ENCODE measurements at places on chromosomes 1 and 21.
A peak's percentile ranks its signal among the peaks of the same experiment; 100 is the strongest.

GRCh38 chr1:19457607-19458006, 27.7 kb downstream of the CAPZB start:
- peak overlapping the region; percentile 96 for H3K27ac ChIP-seq
- H3K36me3 ChIP-seq: peaks cover 22% of the 10 kb centered on the region
- H3K4me3 ChIP-seq: peak overlapping the region; percentile 28
- no peaks in the 10 kb centered on the region for H3K27me3 ChIP-seq
- peaks cover 71% of the 10 kb centered on the region for H3K4me1 ChIP-seq

DNA sequence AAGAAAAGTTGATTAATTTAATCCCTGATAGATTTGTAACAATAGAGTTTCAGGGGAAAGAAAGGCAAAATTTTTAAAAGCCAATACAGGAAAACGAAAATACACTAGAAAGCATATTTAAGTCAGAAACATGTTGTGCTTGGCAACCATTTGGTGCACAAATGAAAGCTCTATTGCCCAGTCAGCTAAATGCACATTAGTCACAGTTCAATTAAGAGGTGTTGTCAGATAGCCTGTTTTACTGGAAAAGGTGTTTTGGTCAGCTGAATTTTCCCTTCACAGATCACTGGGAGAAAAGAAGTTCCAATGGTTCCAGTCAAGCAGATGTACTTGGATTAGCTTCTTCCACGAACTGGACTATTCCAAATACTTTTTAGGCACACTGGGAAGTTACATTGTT, 25.4 kb downstream of the RGS4 start:
- H3K4me1 ChIP-seq: no peaks in the 10 kb centered on the region
- H3K4me3 ChIP-seq: no peak overlapping the region
- no peak for DNase-seq

DNA sequence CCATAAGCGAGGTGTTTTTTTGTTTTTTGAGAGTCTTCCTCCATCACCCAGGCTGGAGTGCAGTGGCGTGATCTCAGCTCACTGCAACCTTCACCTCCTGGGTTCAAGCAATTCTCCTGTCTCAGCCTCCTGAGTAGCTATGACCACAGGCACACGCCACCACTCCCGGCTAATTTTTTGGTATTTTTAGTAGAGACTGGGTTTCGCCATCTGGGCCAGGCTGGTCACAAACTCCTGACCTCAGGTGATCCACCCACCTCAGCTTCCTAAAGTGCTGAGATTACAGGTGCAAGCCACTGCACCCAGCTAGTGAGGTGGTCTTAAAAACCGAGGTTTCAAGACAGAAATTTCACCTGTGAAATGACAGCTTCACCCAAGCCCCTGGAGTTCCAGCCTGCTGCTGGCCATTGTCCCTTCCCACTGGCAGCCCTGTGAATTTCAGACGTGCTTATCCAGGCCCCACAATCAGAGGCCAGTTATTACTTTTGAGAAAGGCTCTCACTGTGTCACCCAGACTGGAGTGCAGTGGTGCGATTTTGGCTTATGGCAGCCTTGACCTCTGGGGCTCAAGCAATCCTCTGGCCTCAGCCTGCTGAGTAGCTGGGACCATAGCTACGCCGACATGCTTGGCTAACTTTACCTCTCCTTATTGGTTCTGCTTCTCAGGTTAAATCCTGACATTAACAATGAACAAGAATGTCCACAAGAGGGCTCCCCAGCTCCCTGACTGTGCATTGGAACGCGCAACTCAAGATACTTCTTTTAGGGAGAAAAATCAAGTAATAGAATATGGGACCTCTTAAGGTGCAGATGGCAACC, 19.4 kb downstream of the ENO1 start:
- H3K4me3 ChIP-seq: no peak overlapping the region
- H3K27me3 ChIP-seq: no peaks in the 10 kb centered on the region
- H3K27ac ChIP-seq: no peak overlapping the region
- peaks cover 56% of the 10 kb centered on the region for H3K36me3 ChIP-seq
- DNase-seq: peak; percentile 53

DNA sequence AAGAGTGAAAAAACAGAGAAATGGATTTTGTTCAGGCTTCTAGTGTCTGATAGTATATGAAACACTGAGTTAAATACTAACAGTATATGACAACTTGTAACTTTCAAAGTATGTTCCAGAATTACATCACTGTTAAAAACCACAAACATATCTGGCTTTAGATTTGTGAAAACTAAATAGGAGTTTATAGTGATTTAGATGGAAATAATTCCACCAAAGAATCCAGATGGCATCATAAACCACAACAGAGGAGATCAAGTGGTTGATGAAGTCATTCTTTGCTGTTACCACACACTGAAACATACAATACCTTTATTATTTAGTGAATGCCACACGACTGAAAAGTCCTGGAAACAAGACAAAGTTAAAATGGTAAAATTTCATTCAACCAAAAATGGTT, 37.2 kb downstream of the ALG14 start:
- H3K4me1 ChIP-seq: no peaks in the 10 kb centered on the region
- no peak for DNase-seq
- no peak overlapping the region for H3K4me3 ChIP-seq
- H3K27ac ChIP-seq: no peak overlapping the region
- H3K36me3 ChIP-seq: no peaks in the 10 kb centered on the region
- H3K27me3 ChIP-seq: no peaks in the 10 kb centered on the region

DNA sequence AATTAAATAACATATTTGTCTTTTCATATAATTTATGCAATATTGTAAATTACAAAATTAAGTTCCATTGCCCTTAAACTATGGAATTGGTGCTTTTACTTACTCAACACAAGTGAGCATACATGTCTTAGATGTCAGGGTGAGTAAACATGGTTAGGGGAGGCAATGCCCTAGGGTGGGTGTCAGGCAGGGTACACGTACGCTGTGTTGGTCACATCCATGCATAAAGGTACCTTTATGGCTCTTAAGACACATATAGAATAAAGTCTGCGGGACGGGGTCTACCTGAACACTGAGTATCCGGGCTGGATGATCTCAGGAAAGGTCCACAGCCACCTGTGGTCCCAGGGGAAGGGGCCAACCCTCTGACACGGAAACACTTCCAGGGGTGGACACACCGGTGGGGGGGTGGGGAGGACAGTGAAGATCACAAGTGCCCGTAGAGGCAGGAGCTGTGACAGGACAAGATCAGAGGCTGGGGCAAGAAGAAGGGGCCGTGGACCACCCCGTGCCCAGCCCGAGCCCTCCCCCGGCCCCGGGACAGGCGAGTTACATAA, 720 bp downstream of the LIN9 start:
- peak overlapping the region; percentile 38 for H3K27ac ChIP-seq
- DNase-seq: no peak
- peaks cover 7% of the 10 kb centered on the region for H3K4me1 ChIP-seq
- peaks cover 8% of the 10 kb centered on the region for H3K36me3 ChIP-seq
- H3K27me3 ChIP-seq: no peaks in the 10 kb centered on the region

DNA sequence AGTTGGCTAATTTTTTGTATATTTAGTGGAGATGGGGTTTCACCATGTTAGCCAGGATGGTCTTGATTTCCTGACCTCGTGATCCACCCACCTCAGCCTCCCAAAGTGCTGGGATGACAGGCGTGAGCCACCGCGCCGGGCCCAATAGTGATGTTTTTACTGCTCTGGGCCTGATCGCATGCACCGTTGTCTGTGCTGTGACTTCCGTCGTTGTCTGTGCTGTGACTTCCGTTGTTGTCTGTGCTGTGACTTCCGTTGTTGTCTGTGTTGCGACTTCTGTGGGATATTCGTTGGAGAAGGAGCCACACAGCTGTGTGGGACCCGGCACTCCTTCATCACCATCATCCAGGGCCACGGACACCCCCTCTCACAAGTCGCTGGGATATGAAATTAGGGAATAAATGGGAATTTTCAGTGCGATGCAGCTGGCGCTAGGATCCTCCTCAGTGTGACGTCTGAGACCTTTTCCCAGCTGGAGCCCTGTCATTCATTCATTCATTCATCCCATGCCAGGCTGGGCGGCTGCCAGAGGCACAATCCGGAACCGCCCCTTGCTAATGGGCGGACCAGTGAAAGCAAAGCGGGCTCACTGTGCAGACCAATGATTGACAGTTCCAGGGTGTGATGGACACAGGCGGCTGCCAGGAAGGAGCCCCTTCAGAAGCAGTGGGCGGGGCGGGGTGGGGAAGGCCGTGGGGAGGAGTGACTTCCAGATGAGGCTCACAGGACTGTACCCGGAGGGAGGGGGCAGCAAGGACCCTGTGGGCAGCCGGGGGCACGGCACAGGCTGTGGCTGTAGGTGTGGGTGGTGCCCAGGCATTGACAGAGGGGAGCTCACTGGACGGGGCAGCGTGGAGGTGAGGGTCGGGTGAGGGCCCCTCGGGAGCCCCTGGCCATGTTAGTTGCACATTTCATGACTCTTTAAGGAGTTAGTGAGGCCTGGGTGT, 48.9 kb downstream of the PRKCZ start:
- H3K36me3 ChIP-seq: peaks cover 3% of the 10 kb centered on the region
- H3K4me1 ChIP-seq: peaks cover 8% of the 10 kb centered on the region
- H3K27me3 ChIP-seq: no peaks in the 10 kb centered on the region
- no peak overlapping the region for H3K4me3 ChIP-seq
- DNase-seq: no peak

- DNase-seq: no peak
- peaks cover 6% of the 10 kb centered on the region for H3K36me3 ChIP-seq
- no peak overlapping the region for H3K4me3 ChIP-seq
Observed at GRCh38 chr1:206895325-206895724, 1.9 kb upstream of the IL24 start.

GRCh38 chr1:29747196-29747595, 510.9 kb downstream of the PTPRU start:
- no peak for DNase-seq
- H3K36me3 ChIP-seq: no peaks in the 10 kb centered on the region
- H3K4me1 ChIP-seq: no peaks in the 10 kb centered on the region
- H3K27me3 ChIP-seq: peaks cover 21% of the 10 kb centered on the region

DNA sequence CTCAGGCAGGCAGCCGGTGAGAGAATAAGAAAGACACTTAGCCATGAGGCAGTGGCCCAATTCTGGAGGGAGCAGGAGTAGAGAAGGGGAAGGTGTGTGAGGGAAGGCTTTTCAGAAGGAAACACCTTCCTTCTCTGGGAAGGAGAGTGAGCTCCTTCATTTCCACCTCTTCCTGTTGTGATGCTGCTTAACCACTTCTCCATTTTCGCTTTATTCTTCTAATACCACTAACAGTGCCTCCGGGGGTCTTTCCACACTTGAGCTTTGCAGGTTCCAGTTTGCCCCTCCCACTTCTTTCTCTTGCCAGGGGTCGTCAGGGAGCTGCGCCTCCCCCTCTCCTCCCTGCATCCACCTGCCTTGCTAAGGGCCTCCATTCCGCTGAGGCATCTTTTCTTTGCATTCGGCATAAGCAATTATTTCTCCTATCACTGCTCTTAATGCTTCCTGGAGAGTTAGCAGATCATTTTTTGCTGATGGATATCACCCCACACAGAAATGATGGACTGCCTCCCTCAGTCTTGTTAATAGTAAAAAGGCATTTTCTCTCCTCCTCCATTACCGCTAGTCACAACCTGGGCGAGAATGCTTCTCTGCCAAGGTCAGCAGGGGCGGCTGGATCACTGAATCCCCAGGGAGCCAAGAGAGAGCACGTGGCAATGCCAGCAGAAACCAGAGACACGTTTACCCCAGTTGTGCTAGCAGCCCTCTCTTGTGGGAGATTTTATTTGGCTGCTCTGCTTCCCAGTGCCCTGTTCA, 74.8 kb downstream of the ELAVL4 start:
- no peaks in the 10 kb centered on the region for H3K36me3 ChIP-seq
- no peak overlapping the region for H3K27ac ChIP-seq
- peaks cover 56% of the 10 kb centered on the region for H3K27me3 ChIP-seq
- no peak overlapping the region for H3K4me3 ChIP-seq
- no peaks in the 10 kb centered on the region for H3K4me1 ChIP-seq

DNA sequence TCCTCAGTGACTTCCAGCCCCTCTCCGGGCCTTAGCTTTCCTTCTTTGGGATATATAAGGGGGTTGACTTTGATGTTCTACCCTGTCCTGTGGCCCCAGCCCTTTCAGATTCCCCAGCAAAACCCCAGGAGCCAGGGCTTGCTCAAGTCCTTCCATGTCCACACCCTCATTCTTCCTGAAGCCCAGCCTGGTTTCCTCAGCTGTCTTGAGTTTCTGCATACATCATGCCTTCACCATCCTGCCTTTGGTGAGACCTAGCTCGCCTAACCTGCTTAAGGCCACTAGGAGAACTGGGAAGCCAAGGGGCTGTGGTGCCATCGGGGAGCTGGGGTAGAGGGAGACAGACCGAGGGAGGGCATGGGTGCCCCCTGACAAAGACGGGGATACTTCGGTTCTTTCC, 17.2 kb upstream of the PEF1 start:
- H3K36me3 ChIP-seq: no peaks in the 10 kb centered on the region
- H3K4me1 ChIP-seq: no peaks in the 10 kb centered on the region
- H3K27ac ChIP-seq: no peak overlapping the region
- H3K4me3 ChIP-seq: no peak overlapping the region
- no peaks in the 10 kb centered on the region for H3K27me3 ChIP-seq

- DNase-seq: peak; percentile 20
- no peaks in the 10 kb centered on the region for H3K36me3 ChIP-seq
- H3K27ac ChIP-seq: no peak within 1 kb of the TSS
- H3K27me3 ChIP-seq: peaks cover 69% of the 10 kb centered on the region
- peak within 1 kb of the TSS; percentile 47 for H3K4me3 ChIP-seq
- H3K4me1 ChIP-seq: no peaks in the 10 kb centered on the region
Observed at GRCh38 chr1:39639305-39640130, at the start of gene HEYL. Gene HEYL (minus strand): TSS chr1:39639643. CDS start chr1:39639625, 18 bp downstream.

DNA sequence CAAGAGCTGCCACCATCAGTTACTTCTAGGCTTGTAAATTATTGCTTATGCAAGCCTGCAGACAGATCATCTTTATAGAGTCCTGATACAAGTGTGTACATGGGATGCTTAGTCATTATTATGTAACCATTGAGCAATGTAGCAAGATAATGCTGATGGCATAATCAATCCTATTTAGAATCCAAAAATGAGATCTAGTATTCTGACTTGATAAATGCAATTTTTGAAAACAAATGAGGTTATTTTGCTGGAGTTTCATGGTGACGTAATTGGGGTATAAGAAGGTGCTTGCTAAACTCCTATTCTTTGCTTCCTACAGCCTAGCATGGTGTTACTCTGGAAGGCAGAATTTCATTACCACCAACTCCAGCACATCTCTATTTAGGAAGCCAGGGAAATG, 801.7 kb upstream of the PRMT6 start:
- no peaks in the 10 kb centered on the region for H3K36me3 ChIP-seq
- H3K4me3 ChIP-seq: no peak overlapping the region
- no peaks in the 10 kb centered on the region for H3K27me3 ChIP-seq

DNA sequence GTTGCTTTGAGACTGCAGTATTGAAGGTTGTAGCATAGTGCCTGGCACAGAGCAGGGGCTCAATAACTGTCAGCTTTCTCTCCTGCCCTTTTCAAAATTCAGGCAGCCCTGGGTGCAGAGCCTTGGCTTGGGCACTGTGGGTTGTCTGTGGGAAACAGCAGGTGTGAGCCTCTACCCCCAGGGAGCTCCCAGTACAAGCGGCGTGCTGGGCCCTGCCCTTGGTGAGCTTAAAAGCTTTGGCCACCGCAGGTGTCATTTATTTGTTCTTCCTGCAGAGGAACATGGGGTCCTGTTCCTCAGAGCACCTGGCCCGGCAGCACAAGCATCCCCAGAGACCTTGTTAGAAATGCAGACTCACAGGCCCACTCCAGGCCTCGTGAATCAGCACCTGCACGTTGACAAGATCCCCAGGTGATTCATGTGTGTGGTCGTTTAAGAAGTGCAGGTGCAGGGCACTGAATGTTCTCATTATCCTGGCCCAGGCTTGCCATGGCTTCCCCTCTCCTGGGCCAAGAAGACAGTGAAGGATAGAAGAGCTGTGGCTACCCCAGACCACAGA, 29.9 kb upstream of the IGSF21 start:
- no peaks in the 10 kb centered on the region for H3K4me1 ChIP-seq
- H3K27ac ChIP-seq: no peak overlapping the region
- no peak overlapping the region for H3K4me3 ChIP-seq

- DNase-seq: no peak
- H3K4me3 ChIP-seq: peak overlapping the region; percentile 21
- peaks cover 48% of the 10 kb centered on the region for H3K4me1 ChIP-seq
Observed at GRCh38 chr1:155015527-155016230, 13.1 kb downstream of the ZBTB7B start.

Measured in effector memory CD8-positive, alpha-beta T cell (primary cell).